ENCODE measurements at places on chromosomes 12 and 14.

- no peak for DNase-seq
These were observed 273.3 kb upstream of the LRIG3 start for GRCh38 chr12:59193476-59194050.

- no peak for DNase-seq
These were observed at the start of gene FLRT2 for GRCh38 chr14:85529803-85530574. Gene FLRT2, plus strand, starts transcription at chr14:85530144. Its CDS starts 91,371 bp downstream, at chr14:85621515.

DNA sequence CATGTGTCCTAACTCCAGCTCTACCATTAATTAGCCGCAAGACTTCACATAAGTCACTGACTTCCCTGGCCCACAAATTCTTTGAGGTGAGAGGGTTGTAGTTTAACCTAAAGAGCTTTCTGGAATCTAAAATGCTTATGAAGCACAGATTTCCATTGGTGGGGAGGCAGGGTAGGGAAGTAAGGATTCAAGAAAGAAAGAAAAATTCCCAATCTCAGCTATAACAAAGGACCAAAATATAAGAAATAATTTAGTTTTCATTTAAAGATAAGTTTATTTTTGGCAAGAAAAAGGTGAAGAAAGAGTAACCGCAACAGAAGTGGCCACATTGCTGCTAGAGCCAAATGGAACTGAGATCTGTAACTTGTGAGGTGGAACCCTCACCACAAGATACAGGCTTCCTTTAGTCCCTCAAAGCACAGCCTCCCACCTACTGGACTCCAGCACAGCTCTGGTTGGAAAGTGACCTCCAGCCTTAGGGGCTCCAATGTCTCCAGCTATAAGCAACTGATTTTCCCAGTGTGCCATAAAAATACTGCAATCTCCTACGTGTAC is 23.6 kb downstream of the DAD1 start:
- DNase-seq: no peak

- no peak for DNase-seq
These were observed 258.7 kb downstream of the FLRT2 start for GRCh38 chr14:85788470-85789233.

DNA sequence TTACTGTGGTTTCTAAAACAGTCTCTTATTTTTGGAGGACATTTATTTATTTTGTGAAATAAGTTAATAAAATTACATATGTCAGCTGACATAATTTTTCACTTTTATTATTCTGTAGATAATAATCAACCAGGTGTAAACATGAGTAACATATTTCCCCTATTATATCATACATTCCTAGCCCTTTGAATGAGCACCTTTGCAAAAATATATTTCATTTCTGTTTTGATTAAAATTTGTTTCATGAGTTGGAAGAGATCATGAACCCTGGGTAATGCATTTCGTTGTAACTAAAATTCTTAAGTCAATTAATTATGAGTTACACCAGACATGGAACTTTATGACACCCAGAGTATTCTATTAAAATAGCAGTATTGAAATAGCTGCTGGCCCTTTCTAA is 56.3 kb downstream of the SLC16A7 start:
- DNase-seq: no peak

Measured in activated CD4-positive, alpha-beta T cell treated with anti-CD3 and anti-CD28 coated beads, Interleukin-2, Interleukin-4, amounts not matched to agents 100 ng/mL and 50 ng/mL, durations not matched to agents 16 hours and 8 hours (primary cell).